ENCODE measurements at places on chromosomes 2 and 18.
A peak's percentile ranks its signal among the peaks of the same experiment; 100 is the strongest.

GRCh38 chr2:134118279-134119116 is 135.4 kb upstream of the MGAT5 start:
- DNase-seq, result peak; percentile 54

- no peak for DNase-seq
Observed at GRCh38 chr2:238897911-238898311, 50.0 kb downstream of the TWIST2 start.

DNA sequence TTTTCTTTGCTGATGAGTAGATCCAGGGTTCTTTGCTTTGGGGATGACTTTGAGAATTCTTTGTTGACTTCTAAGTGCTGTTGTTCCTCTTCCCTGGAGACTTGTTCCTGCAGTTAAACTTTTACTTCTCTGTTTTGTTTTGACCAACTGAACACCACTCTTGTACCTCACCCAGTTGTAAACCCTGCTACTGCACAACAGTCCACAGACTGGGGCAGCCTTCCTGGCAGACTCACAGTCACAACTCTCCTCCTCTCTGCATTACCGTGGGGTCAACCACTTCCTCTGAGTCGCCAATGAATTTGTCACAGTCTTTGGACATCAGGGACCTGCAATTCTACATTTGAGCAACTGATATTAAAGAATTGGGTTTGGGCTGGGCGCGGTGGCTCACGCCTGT is 3.8 kb upstream of the SLC8A1 start:
- DNase-seq, result no peak

DNA sequence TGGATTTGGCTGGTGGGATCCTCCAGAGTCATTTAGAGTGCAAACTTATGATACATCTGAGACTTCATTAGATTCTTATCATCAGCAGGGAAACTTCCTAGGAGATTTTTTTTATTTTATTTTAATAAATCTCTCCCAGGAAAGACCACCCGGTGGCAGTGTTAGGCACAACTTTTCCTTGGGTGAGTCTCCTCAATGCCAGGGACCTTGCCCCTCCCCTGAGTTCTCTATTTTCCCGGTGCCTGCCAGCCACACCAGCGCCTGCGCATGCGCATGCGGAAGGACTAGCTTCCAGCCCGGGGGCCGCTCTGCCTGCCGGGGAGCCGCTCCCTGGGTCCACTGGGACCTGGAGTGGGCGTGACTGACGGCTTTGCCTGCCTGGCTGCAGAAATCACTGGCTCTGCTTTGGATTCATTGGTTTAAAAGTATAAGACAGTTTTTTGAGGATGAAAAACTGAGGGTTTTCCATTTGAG is 86.6 kb downstream of the TMEM182 start:
- no peak for DNase-seq

DNA sequence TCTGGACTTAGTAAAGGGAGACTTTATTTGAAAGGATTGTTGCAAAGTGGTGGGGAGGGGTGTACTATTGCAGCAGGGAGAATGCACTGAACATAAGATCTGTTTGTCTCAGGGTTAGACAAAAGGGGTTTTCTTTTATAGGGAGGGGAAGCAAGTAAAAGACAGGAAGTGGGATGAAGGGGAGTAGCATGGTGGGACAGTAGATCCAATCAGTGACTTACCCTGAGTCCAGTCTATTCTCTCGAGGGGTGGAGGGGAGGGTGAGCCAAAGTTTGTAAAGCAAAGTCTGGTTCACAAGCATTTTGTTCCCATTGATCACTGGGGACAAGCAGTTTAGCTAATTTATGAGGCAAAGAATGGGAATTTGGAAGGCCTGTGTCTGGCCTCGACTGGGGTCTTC is 35.0 kb upstream of the CYP27C1 start:
- no peak for DNase-seq

DNA sequence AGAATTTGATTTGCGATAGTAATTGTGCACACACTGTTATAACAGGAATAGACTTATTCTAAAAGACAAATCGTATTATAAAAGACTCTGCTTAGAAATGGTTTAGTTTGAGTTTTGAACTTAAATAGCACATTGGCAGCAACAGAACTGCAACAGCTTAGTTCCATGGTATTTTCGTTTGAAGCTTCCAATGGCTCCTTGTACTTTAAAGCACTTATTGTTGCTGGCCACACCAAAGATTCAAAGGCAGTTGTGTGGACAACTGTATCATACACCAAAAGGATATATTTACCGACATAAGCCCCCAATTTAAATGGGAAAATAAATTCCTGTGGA is 627 bp downstream of the WIPF1 start:
- DNase-seq, result no peak

DNA sequence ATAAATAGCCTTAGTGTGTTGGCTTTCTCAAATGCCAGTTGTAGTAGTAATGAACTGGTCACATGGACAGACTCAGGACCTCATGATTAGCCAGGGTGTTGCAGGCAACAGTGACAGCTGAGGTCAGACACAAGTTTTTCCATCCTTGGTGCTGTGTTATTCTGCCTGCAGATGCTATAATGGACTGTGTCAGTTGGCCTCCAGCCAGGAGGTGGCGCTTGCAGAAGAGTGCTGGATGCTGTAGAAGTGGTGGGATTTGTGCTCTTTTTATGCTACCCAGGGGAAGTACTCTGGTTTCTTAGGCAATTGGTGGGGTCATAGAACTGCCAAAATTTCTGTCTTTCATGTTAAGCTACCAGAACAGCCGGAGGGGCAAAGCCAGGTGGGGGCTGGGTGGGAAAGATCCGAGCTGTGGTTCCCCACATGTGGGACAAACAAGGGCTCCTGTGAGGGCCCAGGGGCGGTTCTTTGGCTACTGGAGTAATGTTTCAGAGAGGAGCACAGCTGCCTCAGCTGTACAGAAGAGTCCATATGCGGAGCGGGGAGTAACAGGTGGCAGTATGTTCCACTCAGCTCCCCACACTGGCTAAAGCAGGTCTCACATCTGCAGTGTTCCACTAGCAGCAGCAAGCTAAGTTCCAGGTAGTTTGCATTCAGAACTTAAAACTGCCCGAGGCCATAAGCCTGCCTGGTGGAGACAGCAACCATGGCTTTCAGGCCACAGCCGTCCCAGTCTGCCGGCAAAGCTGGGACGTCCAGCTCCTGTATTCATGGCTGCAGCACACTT is 104.4 kb downstream of the GULP1 start:
- DNase-seq, result no peak

DNA sequence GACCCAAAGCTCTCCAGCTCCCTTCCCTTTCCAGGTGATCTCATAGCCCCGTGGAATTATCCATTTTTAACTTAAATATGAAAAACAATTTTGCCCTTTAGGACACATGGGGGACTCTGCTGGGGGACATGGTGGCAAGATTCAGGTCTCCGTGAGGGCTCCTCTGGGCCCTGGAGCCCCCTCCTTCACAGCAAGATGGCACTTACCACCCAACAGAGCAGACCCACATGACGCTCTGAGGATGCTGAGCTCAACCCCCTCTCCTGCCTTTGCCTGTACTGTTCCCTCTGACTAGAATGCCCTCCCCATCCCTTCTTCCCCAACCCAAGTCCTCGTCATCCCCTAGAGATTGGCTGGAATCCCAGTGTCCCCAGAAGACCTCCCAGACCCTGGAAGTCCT is 17.2 kb downstream of the TEX51 start:
- no peak for DNase-seq

GRCh38 chr18:741931-742512 is 29.6 kb upstream of the ENOSF1 start:
- DNase-seq, result no peak

DNA sequence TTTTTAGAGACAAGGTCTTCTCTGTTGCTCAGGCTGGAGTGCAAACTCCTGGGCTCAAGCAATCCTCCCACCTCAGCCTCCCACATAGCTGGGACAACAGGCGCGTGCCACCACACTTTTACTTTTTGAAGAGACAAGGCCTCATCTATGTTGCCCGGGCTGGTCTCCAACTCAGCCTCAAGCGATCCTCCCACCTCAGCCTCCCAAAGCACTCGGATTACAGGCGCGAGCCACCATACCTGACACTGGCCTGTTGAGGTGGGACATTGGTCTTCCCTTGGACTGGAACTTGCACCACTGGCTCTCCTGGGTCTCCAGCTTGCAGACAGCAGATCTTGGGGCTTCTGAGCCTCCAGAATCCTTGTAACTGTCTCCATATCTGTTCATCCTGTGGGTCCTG is 75.6 kb downstream of the NDUFA10 start:
- no peak for DNase-seq

GRCh38 chr2:76464310-76464709 is 753.6 kb upstream of the GCFC2 start:
- no peak for DNase-seq

DNA sequence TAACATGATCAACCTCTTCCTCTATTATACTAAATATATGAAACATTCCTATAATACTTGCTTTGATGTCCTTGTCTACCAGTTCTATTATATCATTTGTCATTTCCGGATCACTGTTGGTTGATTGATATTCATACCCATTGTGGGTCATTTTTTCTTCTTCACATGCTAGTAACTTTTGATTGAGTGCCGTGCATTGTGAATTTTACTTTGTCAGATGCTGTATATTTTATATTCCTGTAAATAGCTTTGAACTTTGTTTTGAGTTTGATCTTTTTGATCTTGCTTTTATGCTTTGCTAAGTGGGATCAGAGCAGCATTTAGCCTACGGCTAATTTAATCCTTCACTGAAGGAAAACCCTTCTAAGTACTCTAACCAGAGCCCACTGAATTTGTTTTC is 168.9 kb upstream of the RAB6C start:
- no peak for DNase-seq

GRCh38 chr2:199310771-199311585 is 146.8 kb downstream of the SATB2 start:
- no peak for DNase-seq

DNA sequence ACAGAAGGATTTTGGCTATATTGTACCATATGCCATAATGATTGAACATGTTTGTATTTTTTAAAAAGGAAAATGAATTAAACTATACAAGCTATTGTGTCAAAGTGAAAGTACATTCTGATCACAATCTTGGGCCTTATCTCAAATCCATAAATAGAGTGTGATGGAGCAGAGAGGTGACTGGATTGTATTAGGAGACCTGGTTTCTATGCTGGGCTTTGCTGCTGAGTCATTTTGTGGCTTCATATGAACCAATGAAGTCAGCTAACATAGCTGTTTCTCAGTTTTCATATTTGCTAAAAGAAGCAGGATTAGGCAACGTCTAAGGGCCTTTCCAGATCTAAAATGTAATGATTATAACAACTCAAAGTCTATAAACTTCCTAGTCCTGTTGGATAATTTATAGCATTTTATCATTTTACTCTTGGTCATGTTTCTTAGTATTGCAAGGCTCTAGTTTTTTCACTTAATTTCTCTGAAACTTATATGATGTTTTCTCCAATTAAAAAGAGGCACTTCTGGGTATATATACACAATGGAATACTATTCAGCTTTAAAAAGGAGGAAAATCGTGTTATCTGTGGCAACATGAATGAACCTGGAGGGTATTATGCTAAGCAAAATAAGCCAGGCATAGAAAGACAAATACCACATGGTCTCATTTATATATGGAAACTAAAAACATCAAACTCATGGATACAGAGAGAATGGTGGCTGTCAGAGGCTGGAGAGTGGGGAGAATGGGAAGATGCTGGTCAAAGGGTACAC is 112.3 kb downstream of the MEP1B start:
- no peak for DNase-seq

- no peak for DNase-seq
Observed at GRCh38 chr2:177394594-177394973, 2.0 kb downstream of the AGPS start.

DNA sequence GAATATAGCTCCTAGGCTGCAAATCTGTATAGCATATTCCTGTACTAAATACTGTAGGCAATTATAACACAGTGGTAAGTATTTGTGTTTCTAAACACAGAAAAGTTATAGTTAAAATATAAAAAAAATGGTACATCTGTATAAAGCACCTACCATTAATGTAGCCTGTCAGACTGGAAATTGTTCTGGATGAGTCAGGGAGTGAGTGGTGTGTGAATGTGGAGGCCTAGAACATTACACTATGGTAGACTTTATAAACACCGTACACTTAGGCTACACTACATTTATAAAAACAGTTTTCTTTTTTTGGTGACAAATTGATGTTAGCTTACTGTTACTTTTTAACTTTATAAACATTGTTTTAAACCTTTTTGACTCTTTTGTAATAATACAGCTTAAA is 226.3 kb downstream of the CCDC85A start:
- no peak for DNase-seq

DNA sequence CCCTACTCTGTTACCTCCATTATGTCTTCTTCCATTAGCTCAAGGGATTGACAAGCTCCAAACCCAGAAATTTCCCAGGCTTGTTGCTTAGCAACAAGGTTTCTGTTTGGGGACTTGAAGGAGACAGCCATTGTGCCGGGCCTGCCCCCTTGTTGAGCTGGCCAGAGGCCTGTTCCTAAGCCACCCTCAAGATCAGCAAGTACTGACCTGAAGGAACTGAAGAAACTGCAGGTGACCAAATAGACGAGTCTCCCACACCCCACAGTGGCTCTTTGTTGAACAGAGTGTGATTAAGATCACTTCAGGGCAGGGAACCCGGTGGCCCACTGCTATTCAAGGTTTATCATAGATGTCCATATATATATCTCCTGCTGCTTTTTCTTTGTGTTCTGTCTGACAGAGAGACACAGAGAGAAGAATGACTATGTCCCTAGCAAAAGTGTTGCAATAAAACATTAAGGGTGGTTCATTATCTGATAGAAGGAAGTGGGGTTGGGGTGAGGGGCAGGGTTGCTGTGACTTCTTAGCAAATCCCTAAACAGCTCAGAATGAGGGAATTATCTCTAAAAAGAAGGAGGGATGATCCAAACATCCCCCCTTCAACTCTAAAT is 69.2 kb downstream of the RNF144A start:
- no peak for DNase-seq

DNA sequence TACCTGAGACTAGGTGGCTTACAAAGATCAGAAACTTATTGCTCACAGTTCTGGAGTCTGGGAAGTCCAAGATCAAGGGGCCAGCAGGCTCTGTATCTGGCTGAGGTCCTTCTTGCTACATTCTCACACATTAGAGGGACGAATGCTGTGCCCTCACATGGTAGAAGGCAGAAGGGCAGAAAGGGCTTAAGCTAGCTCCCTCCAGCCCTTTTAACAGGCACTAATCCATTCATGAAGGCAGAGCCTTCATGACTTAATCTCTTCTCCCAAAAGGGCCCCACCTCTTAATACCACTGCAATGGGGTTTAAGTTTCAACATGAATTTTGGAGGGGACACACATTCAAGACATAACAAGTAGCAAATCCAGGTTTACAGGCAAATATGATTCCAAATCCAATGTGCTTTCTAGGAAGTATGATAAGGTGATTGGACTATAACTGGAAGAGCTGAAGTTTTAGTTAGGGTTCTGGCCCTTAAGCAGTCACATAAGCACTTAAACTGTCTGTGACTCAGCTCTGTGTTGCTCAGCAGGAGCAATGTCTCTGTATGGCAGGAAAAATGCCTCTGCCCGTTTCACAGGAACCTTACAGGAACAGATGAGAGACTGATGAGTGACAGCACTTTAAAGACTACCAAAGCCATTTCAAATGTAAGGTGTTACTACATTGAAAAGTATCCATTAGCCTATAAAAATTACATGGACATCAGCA is 119.6 kb upstream of the PTPRM start:
- DNase-seq, result no peak

- no peak for DNase-seq
Observed at GRCh38 chr2:219509780-219510511, 4.3 kb upstream of the ASIC4 start.

- no peak for DNase-seq
Observed at GRCh38 chr2:20583425-20583881, 67.4 kb downstream of the HS1BP3 start.
